ENCODE measurements at places on chromosomes 5 and 9. TPM values are rescaled to one million over a fixed set of nuclear protein-coding genes. Genes with fewer than 3 reads are reported as not detected.

- DNase-seq = no peak
- no peak overlapping the region for H3K4me3 ChIP-seq
- H3K36me3 ChIP-seq = peaks cover 5% of the 10 kb centered on the region
- no peaks in the 10 kb centered on the region for H3K27me3 ChIP-seq
Observed at GRCh38 chr9:94921092-94921471, 194.6 kb downstream of the AOPEP start.

- DNase-seq = no peak
- no peak overlapping the region for H3K4me3 ChIP-seq
- H3K4me1 ChIP-seq = peaks cover 4% of the 10 kb centered on the region
- no peaks in the 10 kb centered on the region for H3K36me3 ChIP-seq
- no peak overlapping the region for H3K27ac ChIP-seq
- H3K27me3 ChIP-seq = no peaks in the 10 kb centered on the region
Observed at GRCh38 chr9:96509848-96510247, 59.9 kb downstream of the HABP4 start.

DNA sequence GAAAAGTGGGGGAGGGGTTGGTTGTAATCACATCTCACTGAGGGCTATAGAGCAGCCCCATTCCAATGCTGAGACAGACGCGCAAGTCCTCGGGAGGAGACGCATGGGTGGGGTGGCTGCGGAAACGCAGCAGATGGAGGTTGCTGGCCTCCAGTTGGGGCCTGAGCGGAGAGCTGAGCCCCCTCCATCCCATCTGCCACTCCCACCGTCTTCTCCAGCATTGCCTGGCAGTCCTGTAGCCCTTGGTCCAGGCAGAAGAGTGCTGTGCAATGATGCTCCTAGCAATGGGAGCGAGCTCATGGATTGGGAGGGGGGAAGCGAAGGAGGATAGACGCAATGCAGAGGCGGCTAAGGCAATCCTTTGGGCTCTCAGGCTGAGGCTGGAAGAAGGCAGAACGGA lies 79.4 kb upstream of the GLRA1 start:
- no peak overlapping the region for H3K27ac ChIP-seq
- no peaks in the 10 kb centered on the region for H3K36me3 ChIP-seq
- H3K27me3 ChIP-seq = no peaks in the 10 kb centered on the region
- no peak overlapping the region for H3K4me3 ChIP-seq
- DNase-seq = no peak

DNA sequence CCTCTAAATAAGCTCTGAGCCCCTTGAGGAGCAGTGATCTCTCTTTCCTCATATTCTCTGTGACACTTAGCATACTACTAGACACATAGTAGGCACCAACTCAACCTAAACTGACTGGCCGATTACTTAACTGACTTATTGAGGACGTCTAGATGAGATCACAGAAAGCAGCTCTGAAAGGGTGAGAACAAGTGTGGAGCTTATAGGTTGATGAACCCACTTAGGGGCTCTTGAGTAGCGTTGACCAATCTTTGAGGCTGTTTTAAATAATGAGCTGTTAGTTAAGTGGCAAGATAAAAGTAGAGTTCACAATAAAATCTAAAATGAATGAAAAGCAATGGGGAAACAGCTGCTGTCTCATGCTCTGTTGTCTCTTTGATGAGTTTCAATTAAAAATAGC lies 124.7 kb upstream of the TNPO1 start:
- H3K27ac ChIP-seq = no peak overlapping the region
- H3K4me1 ChIP-seq = no peaks in the 10 kb centered on the region
- no peak overlapping the region for H3K4me3 ChIP-seq
- H3K27me3 ChIP-seq = peaks cover 10% of the 10 kb centered on the region

GRCh38 chr5:87853541-87853940 lies 415.1 kb downstream of the TMEM161B start:
- H3K27me3 ChIP-seq = no peaks in the 10 kb centered on the region
- no peaks in the 10 kb centered on the region for H3K36me3 ChIP-seq
- H3K27ac ChIP-seq = no peak overlapping the region
- no peak overlapping the region for H3K4me3 ChIP-seq
- no peaks in the 10 kb centered on the region for H3K4me1 ChIP-seq

DNA sequence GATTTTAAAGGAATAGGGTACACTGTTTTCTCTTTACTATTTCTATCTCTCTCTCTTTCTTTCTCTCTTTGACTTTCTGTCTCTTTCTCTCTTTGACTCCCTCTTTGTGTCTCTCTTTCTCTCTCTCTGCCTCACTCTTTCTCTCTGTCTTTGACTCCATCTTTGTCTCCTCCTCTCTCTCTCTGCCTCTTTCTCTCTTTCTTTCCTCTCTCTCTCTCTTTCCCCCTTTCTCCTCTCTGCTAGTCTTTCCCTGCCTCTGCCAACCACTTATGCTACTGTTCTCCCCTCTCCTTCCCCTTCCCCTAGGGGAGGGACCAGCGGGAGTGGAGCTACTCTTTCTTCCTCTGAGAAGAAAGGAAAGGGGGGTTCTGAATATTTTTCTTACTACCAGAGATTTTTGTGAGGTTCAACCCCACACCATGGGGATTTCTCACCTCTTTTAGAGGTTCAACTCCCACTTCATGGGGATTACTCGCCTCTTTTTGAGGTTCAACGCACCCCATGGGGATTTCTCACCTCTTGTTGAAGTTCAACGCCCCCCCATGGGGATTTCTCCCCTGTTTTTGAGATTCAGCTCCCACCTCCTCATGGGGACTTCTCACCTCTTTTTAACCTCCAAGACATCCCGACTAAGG lies 309.9 kb downstream of the NR3C1 start:
- H3K4me3 ChIP-seq = peak overlapping the region; percentile 26
- H3K27me3 ChIP-seq = no peaks in the 10 kb centered on the region
- peak; percentile 37 for DNase-seq
- peaks cover 10% of the 10 kb centered on the region for H3K36me3 ChIP-seq
- H3K4me1 ChIP-seq = peaks cover 21% of the 10 kb centered on the region

- no peak overlapping the region for H3K27ac ChIP-seq
- peaks cover 19% of the 10 kb centered on the region for H3K4me1 ChIP-seq
- DNase-seq = no peak
- no peak overlapping the region for H3K4me3 ChIP-seq
- peaks cover 77% of the 10 kb centered on the region for H3K27me3 ChIP-seq
- no peaks in the 10 kb centered on the region for H3K36me3 ChIP-seq
Observed at GRCh38 chr5:176743868-176744583, 66.3 kb upstream of the UNC5A start.

- peaks cover 50% of the 10 kb centered on the region for H3K36me3 ChIP-seq
- H3K27ac ChIP-seq = peak overlapping the region; percentile 57
- H3K27me3 ChIP-seq = no peaks in the 10 kb centered on the region
- no peak overlapping the region for H3K4me3 ChIP-seq
- peaks cover 24% of the 10 kb centered on the region for H3K4me1 ChIP-seq
- DNase-seq = no peak
Observed at GRCh38 chr5:65779643-65780042, 57.6 kb downstream of the NLN start.

DNA sequence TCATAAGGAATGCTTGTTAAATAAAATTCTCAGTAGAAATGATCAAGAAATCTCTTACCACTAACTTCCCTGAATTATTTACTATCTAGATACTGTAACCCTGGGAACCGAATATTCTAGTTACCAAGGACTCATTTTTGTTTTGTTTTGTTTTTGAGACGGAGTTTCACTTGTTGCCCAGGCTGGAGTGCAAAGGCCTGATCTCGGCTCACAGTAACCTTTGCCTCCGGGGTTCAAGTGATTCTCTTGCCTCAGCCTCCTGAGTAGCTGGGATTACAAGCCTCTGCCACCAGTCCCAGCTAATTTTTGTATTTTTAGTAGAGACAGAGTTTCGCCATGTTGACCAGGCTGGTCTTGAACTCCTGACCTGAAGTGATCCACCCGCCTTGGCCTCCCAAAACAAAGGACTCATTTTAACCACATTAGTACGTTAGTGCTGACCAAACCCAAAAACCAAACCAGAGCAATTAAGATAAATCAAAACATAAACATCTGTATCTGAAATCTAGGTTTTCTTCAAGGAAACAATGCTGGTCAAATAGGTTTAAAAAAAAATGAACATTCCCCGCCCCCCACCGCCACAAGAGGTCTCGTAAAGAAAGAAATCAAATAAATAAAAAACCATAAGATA lies 3.7 kb downstream of the TXN start:
- H3K27ac ChIP-seq = peak overlapping the region; percentile 59
- no peaks in the 10 kb centered on the region for H3K27me3 ChIP-seq
- peak overlapping the region; percentile 35 for H3K4me3 ChIP-seq
- no peak for DNase-seq

DNA sequence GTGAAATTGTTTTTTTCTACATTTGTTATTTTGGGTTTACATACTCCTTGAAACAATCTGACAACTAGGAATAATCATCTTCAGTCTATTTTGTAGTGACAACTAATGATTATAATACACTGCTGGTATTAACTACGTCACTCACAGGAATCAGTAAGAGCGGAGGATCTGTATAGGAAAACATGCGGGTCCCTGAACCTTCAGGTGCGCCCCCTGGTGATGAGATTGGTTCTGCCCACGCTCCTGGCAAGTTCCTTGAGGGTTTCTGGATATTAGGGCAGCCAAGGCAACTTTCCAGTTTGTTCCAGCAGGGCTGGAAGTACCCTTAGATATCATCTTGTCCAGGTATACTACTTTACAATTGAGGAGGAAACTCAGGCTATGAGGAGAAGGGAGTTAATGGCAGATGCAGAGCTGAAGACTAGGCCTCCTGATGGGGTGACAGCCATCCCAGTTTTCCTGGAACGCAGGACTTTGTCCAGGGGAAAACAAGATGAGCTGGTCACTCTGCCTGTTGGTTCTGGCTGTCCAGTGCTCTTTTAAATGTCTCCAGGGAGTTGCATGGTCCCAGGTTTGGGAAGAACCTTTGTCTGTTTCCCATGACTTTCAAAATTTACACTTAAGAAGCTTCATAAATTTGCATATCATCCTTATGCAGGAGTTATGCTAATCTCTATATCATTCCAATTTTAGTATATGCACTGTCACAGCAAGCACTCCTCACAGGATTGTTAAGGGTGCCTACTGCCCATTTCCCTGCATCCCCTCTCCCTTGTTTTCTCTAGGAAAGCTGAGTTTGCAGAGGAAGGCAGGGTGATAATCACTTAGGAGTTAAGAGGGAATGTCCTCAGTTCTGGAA lies 14.9 kb upstream of the WNT8A start:
- H3K4me3 ChIP-seq = no peak overlapping the region
- H3K4me1 ChIP-seq = peaks cover 3% of the 10 kb centered on the region
- no peaks in the 10 kb centered on the region for H3K36me3 ChIP-seq
- DNase-seq = peak; percentile 84
- no peaks in the 10 kb centered on the region for H3K27me3 ChIP-seq

GRCh38 chr5:129617206-129617605 lies 130.7 kb upstream of the MINAR2 start:
- no peaks in the 10 kb centered on the region for H3K36me3 ChIP-seq
- H3K27ac ChIP-seq = no peak overlapping the region
- no peak overlapping the region for H3K4me3 ChIP-seq
- no peaks in the 10 kb centered on the region for H3K4me1 ChIP-seq
- no peak for DNase-seq

- H3K27ac ChIP-seq = no peak overlapping the region
- peaks cover 8% of the 10 kb centered on the region for H3K27me3 ChIP-seq
- H3K36me3 ChIP-seq = no peaks in the 10 kb centered on the region
- DNase-seq = no peak
- H3K4me3 ChIP-seq = no peak overlapping the region
Observed at GRCh38 chr9:69445251-69445650, 120.2 kb downstream of the ENTREP1 start.

DNA sequence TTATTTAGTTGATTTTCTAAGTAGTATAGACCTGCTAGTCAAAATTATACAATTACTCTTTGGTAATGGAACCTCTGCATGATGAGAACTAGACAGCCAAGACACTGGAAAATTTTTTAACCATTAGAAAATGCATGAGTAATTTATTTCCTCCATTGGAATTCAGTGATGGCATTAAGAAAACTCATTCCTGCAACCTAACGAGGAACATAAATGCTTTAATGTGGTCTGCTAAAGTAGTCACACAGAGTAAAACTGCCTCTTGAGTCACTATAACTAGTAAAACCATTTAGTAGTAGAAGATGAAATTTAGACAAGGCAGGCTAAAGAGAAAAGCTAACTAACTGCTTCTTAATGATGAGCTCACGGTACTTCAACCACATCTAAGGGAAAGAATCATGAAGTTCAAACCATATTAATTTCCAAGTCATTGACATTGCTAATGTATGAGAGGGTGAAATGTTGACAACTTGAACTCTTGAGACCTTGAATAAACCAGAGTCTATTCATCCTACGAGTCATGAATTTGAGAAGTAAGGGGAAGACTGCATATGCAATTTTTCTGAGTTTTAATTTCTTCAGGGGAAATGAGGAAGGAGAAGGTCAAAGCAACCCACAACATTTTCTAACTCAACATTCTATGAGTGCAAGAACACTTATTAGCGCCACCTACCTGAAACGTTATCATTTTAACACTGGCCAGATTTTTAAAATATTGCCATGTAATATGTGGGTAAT lies 74.4 kb downstream of the GLIS3 start:
- H3K27ac ChIP-seq = peak overlapping the region; percentile 9
- H3K36me3 ChIP-seq = no peaks in the 10 kb centered on the region
- DNase-seq = no peak
- peaks cover 16% of the 10 kb centered on the region for H3K4me1 ChIP-seq

- no peaks in the 10 kb centered on the region for H3K4me1 ChIP-seq
- no peaks in the 10 kb centered on the region for H3K27me3 ChIP-seq
- H3K27ac ChIP-seq = no peak overlapping the region
- no peak overlapping the region for H3K4me3 ChIP-seq
Observed at GRCh38 chr5:11069041-11069440, 308.0 kb upstream of the DAP start.

DNA sequence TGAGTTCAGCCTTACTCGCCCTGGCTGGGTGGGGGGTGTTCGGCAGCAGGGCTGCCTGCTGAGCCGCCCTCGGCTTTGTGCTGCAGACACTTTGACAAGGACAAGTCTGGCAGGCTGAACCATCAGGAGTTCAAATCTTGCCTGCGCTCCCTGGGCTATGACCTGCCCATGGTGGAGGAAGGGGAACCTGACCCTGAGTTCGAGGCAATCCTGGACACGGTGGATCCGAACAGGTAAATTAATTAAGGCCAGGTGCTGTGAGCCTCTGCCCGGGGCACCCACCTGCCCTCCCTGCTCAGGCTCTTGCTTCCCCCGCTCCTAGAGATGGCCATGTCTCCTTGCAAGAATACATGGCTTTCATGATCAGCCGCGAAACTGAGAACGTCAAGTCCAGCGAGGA lies 24.2 kb downstream of the DYNC2I2 start:
- H3K27ac ChIP-seq = no peak overlapping the region
- H3K4me3 ChIP-seq = no peak overlapping the region
- no peaks in the 10 kb centered on the region for H3K27me3 ChIP-seq
- H3K36me3 ChIP-seq = peaks cover 16% of the 10 kb centered on the region

PCDHAC1 gene
- total RNA-seq = not detected

PCDHGB1 gene
- not detected for total RNA-seq

PCDHB14 gene
- not detected for total RNA-seq

PROB1 gene
- total RNA-seq = 4.1 TPM

MED7 gene
- total RNA-seq = 13.7 TPM

PRLR gene
- not detected for total RNA-seq

GGTA1 gene
- total RNA-seq = not detected

AIF1L gene
- 1.9 TPM for total RNA-seq

MCTP1 gene
- 0.20 TPM for total RNA-seq

PCDHA12 gene
- total RNA-seq = not detected

GPX8 gene
- not detected for total RNA-seq

PKN3 gene
- 9.3 TPM for total RNA-seq

Data from activated CD8-positive, alpha-beta T cell treated with anti-CD3 and anti-CD28 coated beads for 36 hours (primary cell).